Neuronal stem cell (in vitro differentiated cells): ENCODE measurements at places on chromosomes 6 and 20.

GRCh38 chr6:108589244-108589791, 28.6 kb downstream of the FOXO3 start:
- H3K27ac ChIP-seq, result peak overlapping the region; percentile 78
- H3K27me3 ChIP-seq, result no peaks in the 10 kb centered on the region
- H3K4me1 ChIP-seq, result peaks cover 16% of the 10 kb centered on the region

GRCh38 chr6:35382015-35382414, 39.7 kb downstream of the PPARD start:
- H3K4me1 ChIP-seq, result no peaks in the 10 kb centered on the region
- no peaks in the 10 kb centered on the region for H3K27me3 ChIP-seq
- H3K4me3 ChIP-seq, result no peak overlapping the region
- no peaks in the 10 kb centered on the region for H3K36me3 ChIP-seq

GRCh38 chr6:106496823-106497222, 132.5 kb downstream of the RTN4IP1 start:
- no peak overlapping the region for H3K4me3 ChIP-seq
- no peaks in the 10 kb centered on the region for H3K4me1 ChIP-seq

- DNase-seq, result no peak
- no peaks in the 10 kb centered on the region for H3K4me1 ChIP-seq
- no peaks in the 10 kb centered on the region for H3K36me3 ChIP-seq
- H3K27me3 ChIP-seq, result no peaks in the 10 kb centered on the region
- no peak overlapping the region for H3K27ac ChIP-seq
- H3K4me3 ChIP-seq, result no peak overlapping the region
Observed at GRCh38 chr6:163232015-163232523, 182.4 kb upstream of the QKI start.

DNA sequence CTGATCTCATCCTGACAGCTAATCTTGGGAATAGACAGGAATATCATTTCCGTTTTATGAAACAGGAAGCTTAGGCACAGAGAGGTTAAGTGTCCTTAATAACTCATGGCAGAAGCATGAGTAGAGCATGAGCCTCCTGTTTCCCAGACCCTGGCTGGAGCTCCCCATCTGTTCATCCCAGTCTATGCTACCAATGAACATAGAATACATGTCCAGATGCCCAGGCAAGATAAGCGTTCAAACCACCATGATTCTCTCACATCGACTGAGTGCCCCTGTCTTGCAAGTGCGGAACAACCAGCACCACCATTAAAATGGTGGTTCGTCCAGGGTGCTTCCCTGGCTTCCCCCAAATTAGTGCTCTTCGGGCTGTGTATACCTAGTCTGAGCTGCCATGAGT, 217.1 kb downstream of the FARS2 start:
- no peaks in the 10 kb centered on the region for H3K36me3 ChIP-seq
- no peak for DNase-seq
- H3K27me3 ChIP-seq, result no peaks in the 10 kb centered on the region
- H3K27ac ChIP-seq, result no peak overlapping the region

- H3K27me3 ChIP-seq, result peaks cover 14% of the 10 kb centered on the region
- no peaks in the 10 kb centered on the region for H3K36me3 ChIP-seq
- H3K27ac ChIP-seq, result no peak within 1 kb of the TSS
Observed at GRCh38 chr20:5316188-5317158, at the start of gene PROKR2. TSS of gene PROKR2 (minus strand) at chr20:5316954. CDS start at chr20:5314369, 2,585 bp downstream.

DNA sequence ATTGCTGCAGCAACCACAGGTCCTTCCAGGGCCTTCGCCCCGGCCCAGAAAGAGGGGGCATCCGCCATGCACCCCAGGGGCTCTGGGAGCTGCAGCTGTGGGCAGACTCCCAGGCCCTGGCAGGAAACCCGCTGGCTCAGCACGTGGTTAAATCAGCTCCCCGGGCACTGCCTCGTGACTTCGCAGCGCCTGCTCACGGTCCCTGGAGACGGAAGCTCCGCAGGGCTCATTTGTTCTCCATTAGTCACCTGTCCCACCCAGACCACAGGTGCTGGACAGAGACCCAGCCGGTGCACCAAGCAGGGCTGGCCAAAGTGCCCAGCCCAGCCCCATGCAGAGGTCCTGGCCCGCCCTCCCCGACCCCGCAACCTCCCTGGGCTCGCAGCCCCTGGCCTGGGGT, 14.7 kb downstream of the KCNQ2 start:
- peaks cover 32% of the 10 kb centered on the region for H3K4me1 ChIP-seq
- H3K36me3 ChIP-seq, result peaks cover 32% of the 10 kb centered on the region
- H3K4me3 ChIP-seq, result no peak overlapping the region

DNA sequence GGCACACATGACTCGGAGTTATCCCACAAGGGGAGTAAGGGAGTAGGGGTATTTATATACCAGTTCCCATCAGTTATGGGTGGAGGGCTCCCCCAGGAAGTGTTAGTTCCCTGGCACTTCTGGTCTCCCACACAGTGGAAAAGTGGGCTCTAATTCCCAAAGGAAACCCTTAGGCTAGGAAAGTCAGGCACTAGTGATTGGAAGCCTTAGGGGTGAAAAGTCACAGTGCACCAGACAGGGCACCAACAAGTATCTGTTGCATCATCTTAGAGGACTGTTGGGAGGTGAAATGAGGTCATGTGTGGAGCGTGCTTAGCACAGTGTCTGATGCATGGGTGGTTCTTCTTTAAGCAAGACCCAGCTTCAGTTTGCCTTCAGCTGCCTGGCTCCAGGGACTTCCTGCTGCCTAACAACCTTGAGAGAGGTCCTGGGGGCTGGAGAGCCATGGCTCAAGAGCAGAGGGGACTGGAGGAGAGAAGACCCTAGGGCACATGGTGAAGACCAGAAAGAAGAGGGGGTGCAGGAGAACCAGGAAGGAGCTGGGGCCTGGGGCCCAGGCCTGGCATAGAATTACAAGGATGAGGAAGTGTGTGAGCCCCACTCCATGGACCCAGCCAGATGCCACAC, 7.5 kb upstream of the FOXP4 start:
- H3K27ac ChIP-seq, result no peak overlapping the region
- no peak for DNase-seq
- peaks cover 8% of the 10 kb centered on the region for H3K4me1 ChIP-seq
- no peaks in the 10 kb centered on the region for H3K27me3 ChIP-seq
- no peak overlapping the region for H3K4me3 ChIP-seq

GRCh38 chr20:51440589-51440988, 101.9 kb downstream of the NFATC2 start:
- no peaks in the 10 kb centered on the region for H3K36me3 ChIP-seq
- H3K27ac ChIP-seq, result no peak overlapping the region
- DNase-seq, result no peak
- H3K27me3 ChIP-seq, result no peaks in the 10 kb centered on the region
- no peak overlapping the region for H3K4me3 ChIP-seq
- peaks cover 3% of the 10 kb centered on the region for H3K4me1 ChIP-seq

- H3K27ac ChIP-seq, result no peak within 1 kb of the TSS
- peaks cover 13% of the 10 kb centered on the region for H3K4me1 ChIP-seq
- H3K4me3 ChIP-seq, result peak within 1 kb of the TSS; percentile 76
- H3K27me3 ChIP-seq, result peaks cover 10% of the 10 kb centered on the region
- peak; percentile 30 for DNase-seq
- no peaks in the 10 kb centered on the region for H3K36me3 ChIP-seq
Observed at GRCh38 chr20:23049201-23050075, at the start of gene THBD. TSS of gene THBD (minus strand) at chr20:23049672. CDS start at chr20:23049504, 168 bp downstream.

GRCh38 chr6:334536-335510, 42.5 kb downstream of the DUSP22 start:
- no peaks in the 10 kb centered on the region for H3K36me3 ChIP-seq
- no peak overlapping the region for H3K4me3 ChIP-seq
- H3K27me3 ChIP-seq, result no peaks in the 10 kb centered on the region
- DNase-seq, result no peak
- peaks cover 6% of the 10 kb centered on the region for H3K4me1 ChIP-seq

GRCh38 chr20:63360850-63361518, at the start of gene CHRNA4:
TSS of gene CHRNA4 (minus strand) at chr20:63361349. CDS start at chr20:63361165, 184 bp downstream.
- no peak within 1 kb of the TSS for H3K27ac ChIP-seq
- no peaks in the 10 kb centered on the region for H3K36me3 ChIP-seq
- H3K4me1 ChIP-seq, result peaks cover 29% of the 10 kb centered on the region
- peak within 1 kb of the TSS; percentile 17 for H3K4me3 ChIP-seq

- H3K27ac ChIP-seq, result no peak overlapping the region
- no peaks in the 10 kb centered on the region for H3K27me3 ChIP-seq
- H3K36me3 ChIP-seq, result no peaks in the 10 kb centered on the region
- no peak for DNase-seq
- no peaks in the 10 kb centered on the region for H3K4me1 ChIP-seq
Observed at GRCh38 chr6:6521961-6522482, 66.5 kb upstream of the LY86 start.

GRCh38 chr6:5443491-5443890, 182.2 kb downstream of the FARS2 start:
- H3K27me3 ChIP-seq, result no peaks in the 10 kb centered on the region
- no peaks in the 10 kb centered on the region for H3K36me3 ChIP-seq
- H3K27ac ChIP-seq, result no peak overlapping the region

DNA sequence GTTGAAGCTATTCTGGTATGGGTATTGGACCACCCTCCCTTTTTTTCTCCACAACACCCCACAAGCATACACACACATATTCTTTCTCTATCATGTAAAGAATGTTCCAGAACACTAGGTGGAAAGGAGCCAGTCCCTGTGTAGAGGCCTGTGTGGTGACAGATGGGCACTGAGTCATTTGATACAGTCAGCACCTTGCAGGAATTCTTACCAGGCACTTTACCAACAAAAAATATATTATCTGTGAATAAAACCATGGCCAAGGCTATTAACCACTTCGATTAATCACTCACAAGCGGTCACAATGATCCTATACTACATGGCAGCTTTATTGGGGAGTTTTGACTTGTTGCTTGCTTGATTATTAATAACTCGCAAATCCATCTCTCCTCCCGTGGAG, 149.5 kb downstream of the BFSP1 start:
- H3K27me3 ChIP-seq, result no peaks in the 10 kb centered on the region
- peaks cover 3% of the 10 kb centered on the region for H3K4me1 ChIP-seq
- no peak for DNase-seq
- H3K27ac ChIP-seq, result no peak overlapping the region
- H3K36me3 ChIP-seq, result no peaks in the 10 kb centered on the region

DNA sequence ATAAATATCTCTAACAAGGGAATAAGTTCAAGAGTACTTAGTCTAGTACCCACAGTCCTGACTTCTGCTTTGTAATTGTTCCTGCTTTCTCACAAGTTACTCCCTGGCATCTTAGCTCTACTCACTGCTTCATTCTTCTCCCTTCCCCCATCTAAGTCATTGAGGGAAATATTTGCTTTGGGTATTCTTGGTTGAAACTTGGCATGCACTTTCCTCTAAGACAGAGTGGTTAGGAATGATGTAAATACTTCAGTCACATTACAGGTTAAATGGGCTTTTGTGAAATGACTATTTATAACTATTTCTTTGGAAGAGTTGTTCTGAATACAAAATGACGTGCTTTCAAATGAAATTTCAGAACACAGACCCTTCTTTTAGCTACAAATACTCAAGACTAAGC, 67.7 kb upstream of the PLEKHG1 start:
- no peaks in the 10 kb centered on the region for H3K4me1 ChIP-seq
- H3K27me3 ChIP-seq, result no peaks in the 10 kb centered on the region
- H3K4me3 ChIP-seq, result no peak overlapping the region
- no peak overlapping the region for H3K27ac ChIP-seq

DNA sequence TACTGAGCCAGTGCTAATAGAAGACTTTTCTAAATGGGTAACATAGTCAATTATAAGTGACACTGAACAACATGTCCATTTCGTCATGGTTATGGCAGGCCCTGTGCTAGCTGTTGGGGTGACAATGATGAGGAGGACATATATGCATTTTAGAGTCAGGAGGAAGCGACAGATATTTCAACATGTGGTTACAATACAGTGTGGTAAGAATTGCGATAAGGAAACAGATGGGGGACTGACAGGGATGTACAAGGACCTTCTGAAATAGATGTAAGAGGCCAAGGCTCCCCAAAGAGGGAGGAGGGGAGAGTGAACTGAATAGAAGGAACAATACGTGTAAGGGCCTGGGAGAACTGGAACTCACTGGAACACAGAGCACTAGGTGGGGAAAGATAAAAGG, 11.7 kb downstream of the MMP24 start:
- H3K36me3 ChIP-seq, result no peaks in the 10 kb centered on the region
- H3K4me1 ChIP-seq, result no peaks in the 10 kb centered on the region
- DNase-seq, result no peak
- no peak overlapping the region for H3K27ac ChIP-seq
- H3K27me3 ChIP-seq, result no peaks in the 10 kb centered on the region

DNA sequence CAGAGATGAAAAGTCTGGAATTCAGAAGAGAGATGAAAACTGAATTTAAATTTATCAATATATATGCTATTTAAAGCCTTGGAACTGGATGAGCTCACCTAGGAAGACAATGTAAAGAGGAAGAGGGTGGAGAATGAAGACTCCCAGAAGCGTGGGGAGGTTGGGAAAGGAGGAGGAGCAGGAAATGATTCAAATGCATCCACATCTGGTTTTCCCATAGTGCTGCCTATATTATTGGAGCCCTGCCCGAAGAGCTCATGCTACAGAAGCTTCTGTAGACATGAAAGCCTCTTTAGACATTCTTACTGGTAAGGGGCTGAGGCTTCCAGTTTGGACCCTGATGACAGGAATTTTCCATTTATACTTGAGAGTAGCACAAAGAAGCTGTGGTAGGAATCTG, 19.2 kb downstream of the PDE7B start:
- no peak overlapping the region for H3K27ac ChIP-seq
- H3K27me3 ChIP-seq, result no peaks in the 10 kb centered on the region
- H3K36me3 ChIP-seq, result no peaks in the 10 kb centered on the region
- H3K4me1 ChIP-seq, result peaks cover 1% of the 10 kb centered on the region
- H3K4me3 ChIP-seq, result no peak overlapping the region
- no peak for DNase-seq

- no peak overlapping the region for H3K4me3 ChIP-seq
- H3K36me3 ChIP-seq, result no peaks in the 10 kb centered on the region
- no peaks in the 10 kb centered on the region for H3K4me1 ChIP-seq
- no peaks in the 10 kb centered on the region for H3K27me3 ChIP-seq
- no peak for DNase-seq
Observed at GRCh38 chr6:63272397-63272796, 47.4 kb downstream of the LGSN start.

GRCh38 chr6:52141596-52141995, 44.6 kb upstream of the IL17A start:
- H3K27me3 ChIP-seq, result no peaks in the 10 kb centered on the region

DNA sequence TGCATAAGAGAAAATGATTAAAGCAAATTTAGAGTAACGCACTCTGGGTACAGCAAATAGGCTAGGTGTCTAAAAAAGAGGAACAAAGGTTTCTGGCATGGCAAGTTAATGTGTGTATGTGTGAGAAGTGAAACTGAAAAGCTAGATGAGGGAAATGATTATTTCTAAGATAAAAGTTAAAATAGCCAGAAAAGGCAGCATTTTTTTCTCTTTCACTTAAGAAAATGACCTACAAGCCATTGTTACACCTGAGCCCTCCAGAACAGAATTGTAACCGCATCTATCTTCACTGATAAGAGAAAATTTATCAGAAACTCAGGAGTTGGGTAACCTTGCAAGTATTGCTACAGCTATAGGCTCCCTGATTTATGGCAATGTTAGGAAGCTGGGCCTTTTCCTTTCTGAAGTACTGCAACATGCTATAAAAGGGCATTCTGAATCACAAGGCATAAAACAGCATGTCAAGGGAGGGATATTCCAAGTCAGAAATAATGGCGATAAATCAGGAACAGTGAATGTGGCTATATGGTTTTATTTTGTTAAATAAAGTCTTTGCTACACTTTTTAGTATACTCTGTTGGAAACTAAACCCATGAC, 395.3 kb downstream of the TBC1D32 start:
- no peaks in the 10 kb centered on the region for H3K27me3 ChIP-seq
- DNase-seq, result no peak
- H3K4me3 ChIP-seq, result no peak overlapping the region
- no peak overlapping the region for H3K27ac ChIP-seq
- H3K4me1 ChIP-seq, result no peaks in the 10 kb centered on the region

- H3K27ac ChIP-seq, result no peak within 1 kb of the TSS
- H3K4me3 ChIP-seq, result peak within 1 kb of the TSS; percentile 27
- no peaks in the 10 kb centered on the region for H3K27me3 ChIP-seq
- no peak for DNase-seq
- H3K4me1 ChIP-seq, result peaks cover 16% of the 10 kb centered on the region
- H3K36me3 ChIP-seq, result no peaks in the 10 kb centered on the region
Observed at GRCh38 chr20:63536997-63537524, at the start of gene PTK6. TSS of gene PTK6 (minus strand) at chr20:63537376. CDS start at chr20:63537314, 62 bp downstream.
